Posterior vena cava (tissue), 2 donors: ENCODE measurements at places on chromosomes 2 and 18. TPM values are rescaled to one million over a fixed set of nuclear protein-coding genes. Genes with fewer than 3 reads are reported as not detected.

DNA sequence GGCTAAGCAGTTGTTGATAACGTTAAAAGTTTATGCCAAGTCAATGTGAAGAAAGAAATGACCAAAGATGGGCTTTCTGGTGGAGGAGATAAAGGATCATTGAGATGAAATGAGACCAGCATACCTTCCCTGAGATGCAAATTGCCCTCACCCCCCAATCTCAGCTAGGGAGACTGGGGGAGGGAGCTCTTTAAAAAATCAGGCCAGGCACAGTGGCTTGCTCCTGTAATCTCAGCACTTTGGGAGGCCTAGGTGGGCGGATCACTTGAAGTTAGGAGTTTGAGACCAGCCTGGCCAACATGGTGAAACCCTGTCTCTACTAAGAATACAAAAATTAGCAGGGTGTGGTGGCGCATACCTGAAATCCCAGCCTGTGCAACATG lies 30.9 kb upstream of the KCMF1 start:
- DNase-seq = no peak

CFC1 gene
- not detected for total RNA-seq

NEB gene
- 1.8 TPM for total RNA-seq

- DNase-seq = no peak
Observed at GRCh38 chr2:85145116-85145820, 12.1 kb downstream of the TCF7L1 start.

- no peak for DNase-seq
Observed at GRCh38 chr18:10162340-10162739, 248.5 kb downstream of the VAPA start.

GRCh38 chr2:2057125-2057721 lies 273.9 kb downstream of the MYT1L start:
- no peak for DNase-seq
